ENCODE measurements at places on chromosomes 7 and 10.

DNA sequence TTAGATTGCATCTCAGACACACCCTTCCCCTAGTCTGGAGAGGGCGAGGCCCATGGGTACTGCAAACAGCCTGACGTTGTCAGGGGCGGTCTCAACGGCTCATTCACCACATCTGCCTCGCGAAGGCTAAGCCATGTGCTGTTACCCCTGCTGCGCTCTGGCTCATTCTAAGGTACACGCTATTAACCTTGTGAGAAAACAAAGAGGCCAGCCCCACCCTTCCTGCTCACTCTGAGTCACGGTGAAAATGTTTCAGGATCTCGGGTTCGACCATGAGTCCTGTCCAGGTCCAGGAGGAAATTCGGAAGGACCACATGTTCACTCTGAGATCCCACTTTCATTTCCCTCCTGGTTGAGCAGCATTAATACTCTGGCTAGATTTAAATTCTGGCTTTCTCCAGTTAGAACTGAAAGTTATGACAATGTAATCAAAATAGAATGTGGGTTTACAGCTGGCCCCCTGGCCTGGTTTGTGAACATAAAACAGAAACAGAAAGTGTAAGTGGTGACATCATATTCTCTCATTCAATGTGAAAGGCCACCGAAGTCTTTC, 55.2 kb downstream of the EGFR start:
- H3K4me1 ChIP-seq = peaks cover 9% of the 10 kb centered on the region
- H3K4me3 ChIP-seq = peak overlapping the region; percentile 39
- no peaks in the 10 kb centered on the region for H3K27me3 ChIP-seq
- DNase-seq = no peak
- peak overlapping the region; percentile 68 for H3K27ac ChIP-seq
- no peaks in the 10 kb centered on the region for H3K36me3 ChIP-seq

DNA sequence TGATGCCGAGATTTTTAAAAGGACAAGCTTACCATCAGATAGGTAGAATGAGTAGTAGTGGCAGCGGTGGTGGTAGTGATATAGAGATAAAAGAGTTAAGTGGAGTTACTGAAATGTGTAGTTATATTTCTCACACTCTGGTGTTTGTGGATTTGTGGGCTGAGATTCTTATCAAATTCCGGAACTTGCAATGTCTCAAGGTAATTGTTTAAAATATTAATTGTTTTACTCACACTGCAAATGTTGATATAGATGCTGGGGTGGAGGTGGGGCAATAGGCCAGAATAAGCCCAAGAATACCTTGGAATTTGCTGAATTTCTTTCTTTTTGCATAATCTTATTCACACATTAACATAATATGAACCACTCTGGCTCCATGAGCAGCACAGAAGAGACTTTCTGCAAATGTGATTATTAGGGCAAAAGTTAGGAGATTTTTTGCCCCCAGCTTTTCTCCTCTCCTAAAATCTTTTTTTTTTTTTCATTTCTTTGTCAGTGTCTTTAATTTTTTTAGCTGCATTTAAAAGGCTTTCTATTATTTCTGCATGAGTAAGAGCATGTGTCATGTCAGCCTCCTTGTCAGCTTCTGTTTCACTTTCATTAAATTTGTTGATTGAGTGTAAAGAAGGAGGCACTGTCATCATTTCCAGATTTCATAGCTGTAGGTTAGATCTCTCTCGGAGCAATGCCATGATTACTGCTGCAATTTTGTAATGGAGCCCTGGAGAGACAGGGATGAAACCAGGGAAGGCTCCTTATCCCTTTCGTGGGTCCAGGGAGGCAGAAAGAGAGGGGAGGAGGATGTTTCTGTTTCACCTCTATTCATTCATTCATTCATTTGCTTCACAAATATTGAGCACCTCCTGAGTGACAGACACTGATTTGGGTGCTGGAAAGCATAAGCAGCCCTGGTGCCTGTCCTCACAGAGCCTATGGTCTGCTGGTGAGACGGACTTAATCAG, 13.1 kb upstream of the SGMS1 start:
- no peaks in the 10 kb centered on the region for H3K4me1 ChIP-seq
- H3K27me3 ChIP-seq = no peaks in the 10 kb centered on the region
- DNase-seq = no peak

GRCh38 chr10:24502006-24502405, 221.7 kb downstream of the ARHGAP21 start:
- no peaks in the 10 kb centered on the region for H3K27me3 ChIP-seq
- no peak for DNase-seq
- peaks cover 4% of the 10 kb centered on the region for H3K36me3 ChIP-seq
- H3K4me3 ChIP-seq = no peak overlapping the region
- no peak overlapping the region for H3K27ac ChIP-seq
- H3K4me1 ChIP-seq = no peaks in the 10 kb centered on the region

DNA sequence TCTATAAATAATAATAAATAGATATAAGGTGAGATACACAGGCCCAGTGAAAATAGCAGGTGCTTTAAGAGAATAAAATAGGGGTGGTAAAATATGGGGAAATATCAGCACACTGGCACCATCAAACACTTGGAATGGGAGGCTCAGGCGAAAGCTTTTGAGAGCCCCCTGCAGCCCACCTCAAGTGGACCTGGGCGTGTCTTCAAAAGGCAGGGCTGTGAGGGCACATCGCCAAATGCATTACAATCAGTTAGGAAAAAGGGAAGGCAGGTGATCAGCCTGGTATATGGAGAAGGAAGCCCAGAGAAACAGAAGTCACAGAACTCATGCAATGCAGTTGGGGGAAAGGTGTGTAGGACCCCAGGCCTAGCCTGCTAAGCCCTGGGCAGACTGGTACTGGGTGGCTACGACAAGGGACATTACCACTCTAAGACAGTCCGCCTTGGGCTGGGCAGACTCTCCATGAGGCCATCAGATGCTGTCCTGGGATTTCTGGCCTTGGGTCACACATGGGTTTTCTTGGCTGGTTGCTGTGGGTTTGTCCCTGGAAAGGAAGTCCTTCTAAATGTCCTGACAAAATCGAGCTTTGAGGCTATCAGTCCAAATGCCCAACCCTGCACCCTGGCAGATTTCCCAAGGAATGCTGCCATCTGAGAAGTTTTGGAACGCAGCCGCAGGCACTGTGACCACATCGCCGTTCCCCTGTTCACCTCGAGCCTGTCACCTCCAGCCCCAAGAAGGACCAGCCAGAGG, 330.6 kb downstream of the GRID1 start:
- H3K36me3 ChIP-seq = no peaks in the 10 kb centered on the region
- H3K4me3 ChIP-seq = no peak overlapping the region
- H3K27me3 ChIP-seq = no peaks in the 10 kb centered on the region
- no peaks in the 10 kb centered on the region for H3K4me1 ChIP-seq
- no peak for DNase-seq

- no peaks in the 10 kb centered on the region for H3K27me3 ChIP-seq
- no peaks in the 10 kb centered on the region for H3K36me3 ChIP-seq
- no peak overlapping the region for H3K4me3 ChIP-seq
- DNase-seq = no peak
- H3K4me1 ChIP-seq = no peaks in the 10 kb centered on the region
- no peak overlapping the region for H3K27ac ChIP-seq
Observed at GRCh38 chr7:80726666-80727065, 88.2 kb downstream of the CD36 start.

DNA sequence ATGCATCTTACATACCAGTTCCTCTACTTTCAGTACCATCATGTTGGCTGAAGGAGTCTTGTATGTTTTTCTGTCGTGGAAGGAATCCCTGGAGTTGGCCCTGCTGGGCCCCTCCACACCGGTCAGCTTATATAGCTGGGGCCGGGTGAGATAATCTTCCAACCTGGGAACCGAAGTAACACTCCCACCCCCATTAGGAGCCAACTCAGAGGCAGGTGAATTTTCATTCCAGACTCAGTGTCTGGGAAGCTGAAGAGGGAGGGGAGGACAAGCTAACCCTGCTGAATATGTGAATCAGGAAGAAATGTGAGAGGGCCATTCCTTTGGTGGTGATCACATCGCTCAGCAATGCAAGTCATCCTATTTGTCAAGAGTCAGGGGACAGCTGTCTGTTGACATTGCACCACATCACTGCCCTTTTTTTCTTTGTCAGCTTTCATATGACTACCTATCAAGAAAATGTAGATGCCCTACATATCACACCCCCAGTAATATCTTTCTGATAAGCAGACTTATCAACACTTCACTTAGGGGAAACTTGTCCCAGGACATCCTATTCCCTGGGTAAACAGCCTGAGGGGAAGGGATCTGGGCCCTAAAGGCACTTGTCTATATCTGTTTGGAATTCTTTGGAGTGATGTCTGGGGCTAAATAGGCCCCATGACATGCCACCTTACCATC, at the start of gene ANKRD1:
ANKRD1 (minus strand) TSS at position 102 of the 681 bp plus-strand sequence; CDS start at position 42, 60 bp downstream.
- no peak within 1 kb of the TSS for H3K27ac ChIP-seq
- no peak for DNase-seq
- H3K4me1 ChIP-seq = peaks cover 3% of the 10 kb centered on the region

DNA sequence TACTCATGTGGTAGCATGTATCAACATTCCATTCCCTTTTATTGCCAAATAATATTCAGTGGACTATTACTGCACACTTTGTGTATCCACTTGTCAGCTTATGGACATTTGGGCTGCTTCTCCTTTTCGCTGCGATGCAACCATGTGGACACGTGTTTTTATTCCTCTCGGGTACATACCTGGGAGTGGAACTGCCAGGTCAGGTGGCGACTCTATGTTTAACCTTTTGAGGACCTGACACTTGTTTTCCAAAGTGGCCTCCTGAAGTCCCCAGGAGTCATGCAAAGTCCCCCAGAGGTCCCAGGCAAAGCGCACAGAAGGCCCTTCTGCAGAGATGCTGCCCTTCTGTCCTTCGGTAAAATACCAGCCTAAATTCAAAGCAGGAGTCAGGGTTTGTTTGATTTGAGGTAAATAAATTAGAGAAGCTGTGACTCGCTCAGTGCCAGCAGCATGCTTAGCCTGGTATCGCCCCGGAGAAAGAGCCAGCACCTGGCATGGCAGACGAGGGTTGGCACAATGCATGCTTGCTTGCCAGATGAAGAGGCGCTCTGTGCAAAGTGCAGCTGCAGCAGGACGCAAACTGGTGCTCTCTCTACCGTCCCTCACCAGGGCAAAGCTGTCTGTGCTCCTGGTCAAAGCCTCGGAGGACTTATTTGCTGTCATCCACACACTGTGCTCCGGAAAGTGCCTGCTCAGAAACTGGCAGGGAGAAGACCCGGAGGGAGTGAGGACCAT, 37.8 kb downstream of the HIPK2 start:
- H3K27ac ChIP-seq = peak overlapping the region; percentile 96
- peaks cover 34% of the 10 kb centered on the region for H3K4me1 ChIP-seq
- no peaks in the 10 kb centered on the region for H3K27me3 ChIP-seq
- H3K4me3 ChIP-seq = no peak overlapping the region
- no peaks in the 10 kb centered on the region for H3K36me3 ChIP-seq
